ENCODE measurements at places on chromosomes 3 and 15.
A peak's percentile ranks its signal among the peaks of the same experiment; 100 is the strongest.

- DNase-seq: no peak
Measured at GRCh38 chr3:45729614-45730013, 40.4 kb downstream of the SACM1L start.

GRCh38 chr3:194312186-194312742 is 38.9 kb downstream of the CPN2 start:
- DNase-seq: no peak

GRCh38 chr3:126098391-126098858 is 14.5 kb upstream of the SLC41A3 start:
- DNase-seq: no peak

DNA sequence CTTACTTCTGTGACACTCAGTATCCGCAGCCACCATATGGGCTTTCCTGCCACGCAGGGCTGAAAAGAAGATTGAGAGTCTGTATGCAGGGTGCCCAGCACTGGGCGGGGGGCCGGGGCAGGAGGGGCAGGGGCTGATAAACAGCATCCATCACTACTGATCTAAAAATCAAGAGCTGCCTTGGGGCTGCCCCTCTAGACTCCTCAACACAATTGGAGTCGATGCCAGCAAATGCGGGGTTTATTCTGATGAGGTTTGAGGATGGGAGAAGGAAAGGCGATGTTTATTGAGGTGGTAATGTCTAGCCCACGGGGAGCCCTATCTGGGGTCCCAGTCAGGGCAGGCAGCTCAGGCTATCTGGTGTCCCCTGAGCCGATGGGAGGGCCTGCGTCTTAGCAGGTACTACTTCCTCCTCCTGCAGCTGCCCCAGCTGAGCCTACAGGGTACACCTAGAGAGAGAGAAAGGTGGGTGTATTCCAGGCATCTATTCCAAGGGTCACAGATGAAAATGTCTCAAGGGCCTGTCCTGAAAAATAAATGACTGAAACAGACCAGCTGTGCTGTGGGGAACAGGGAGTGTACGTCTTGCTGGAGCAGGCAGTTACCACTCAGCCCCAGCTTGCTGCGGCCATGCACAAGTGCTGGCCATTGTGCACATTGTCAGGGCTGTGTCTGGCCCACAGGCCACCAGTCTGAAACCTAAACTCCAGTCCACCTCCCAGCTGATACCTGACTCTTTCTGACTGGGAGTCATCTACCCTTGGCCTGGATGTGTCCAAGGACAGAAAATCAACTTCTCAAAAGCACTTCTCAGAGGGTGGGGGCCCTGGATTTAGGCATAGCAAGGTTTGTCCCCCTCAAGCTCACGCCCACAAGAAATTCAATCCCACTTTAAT is 19.5 kb downstream of the ISG20 start:
- DNase-seq: no peak

- no peak for DNase-seq
Measured at GRCh38 chr15:33581032-33581431, 270.3 kb downstream of the RYR3 start.

- peak; percentile 35 for DNase-seq
Measured at GRCh38 chr3:169659820-169660674, 3.5 kb downstream of the MECOM start.

DNA sequence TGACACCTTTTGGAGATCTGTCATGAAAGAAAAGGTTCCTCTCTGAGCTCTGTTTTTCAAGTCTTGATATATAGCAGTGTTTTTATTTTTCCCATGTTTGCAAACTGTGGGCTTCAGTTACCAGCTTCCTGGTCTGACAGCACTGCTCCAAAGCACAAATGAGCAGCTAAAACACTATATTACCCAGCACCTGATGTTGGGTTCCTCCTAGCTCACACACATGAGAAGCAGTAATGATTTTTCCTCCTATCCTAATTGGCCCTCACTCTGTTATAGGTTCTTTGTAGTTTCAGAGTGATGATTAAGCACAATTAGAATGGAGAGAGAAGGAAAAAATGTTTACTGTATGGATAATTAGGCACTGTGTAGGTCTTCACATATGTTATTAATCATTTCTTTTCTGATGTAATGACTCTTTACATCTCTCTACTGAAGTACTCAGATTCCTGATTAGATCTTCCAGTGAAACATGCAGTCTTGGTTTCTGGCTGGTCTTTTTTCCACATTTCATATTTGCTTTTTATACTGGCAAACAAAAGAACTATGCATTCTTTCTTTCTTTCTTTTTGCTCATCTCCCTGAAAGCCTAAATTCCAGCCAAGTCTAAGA is 939.7 kb downstream of the NSUN3 start:
- no peak for DNase-seq

DNA sequence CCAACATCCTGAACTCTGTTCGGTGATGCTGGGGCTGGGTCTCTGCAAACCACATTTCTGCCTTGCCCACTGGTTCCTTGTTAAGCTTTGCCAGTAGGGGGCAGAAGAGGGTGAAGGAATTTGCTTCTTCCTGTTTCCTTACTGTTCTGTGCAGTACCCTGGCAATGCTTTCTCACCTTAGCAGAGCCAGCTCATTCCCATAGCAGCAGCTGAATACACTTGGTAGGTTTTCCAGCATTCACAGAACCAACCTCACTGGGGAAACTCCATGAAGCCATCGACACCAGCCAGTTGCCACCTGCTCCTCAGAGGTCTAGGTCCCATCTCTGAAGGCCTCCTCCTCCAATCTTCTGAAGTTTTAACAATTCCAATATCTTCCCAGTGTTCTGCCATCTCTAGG is 308.4 kb downstream of the PDCD6IP start:
- peak; percentile 26 for DNase-seq

- no peak for DNase-seq
Measured at GRCh38 chr3:186823386-186823785, 17.1 kb upstream of the RFC4 start.

- DNase-seq: no peak
Measured at GRCh38 chr3:182739619-182740018, 53.7 kb upstream of the ATP11B start.

GRCh38 chr15:36409819-36410218 is 169.6 kb upstream of the CDIN1 start:
- DNase-seq: no peak

DNA sequence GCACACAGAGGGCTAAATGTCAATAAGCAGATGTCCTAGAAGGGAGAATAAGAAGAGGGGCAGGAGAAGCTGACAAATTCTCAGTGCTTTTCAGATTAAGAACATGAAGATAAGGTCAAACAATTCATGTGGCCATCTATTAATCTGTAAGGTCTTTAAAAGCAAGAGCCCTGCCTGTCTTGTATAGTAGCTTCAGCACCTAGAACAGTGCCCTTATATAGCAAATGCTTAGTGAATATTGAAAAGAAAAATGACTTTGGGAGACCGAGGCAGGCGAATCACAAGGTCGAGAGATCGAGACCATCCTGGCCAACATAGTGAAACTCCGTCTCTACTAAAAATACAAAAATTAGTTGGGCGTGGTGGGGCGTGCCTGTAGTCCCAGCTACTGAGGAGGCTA is 18.1 kb downstream of the SNTN start:
- DNase-seq: no peak

DNA sequence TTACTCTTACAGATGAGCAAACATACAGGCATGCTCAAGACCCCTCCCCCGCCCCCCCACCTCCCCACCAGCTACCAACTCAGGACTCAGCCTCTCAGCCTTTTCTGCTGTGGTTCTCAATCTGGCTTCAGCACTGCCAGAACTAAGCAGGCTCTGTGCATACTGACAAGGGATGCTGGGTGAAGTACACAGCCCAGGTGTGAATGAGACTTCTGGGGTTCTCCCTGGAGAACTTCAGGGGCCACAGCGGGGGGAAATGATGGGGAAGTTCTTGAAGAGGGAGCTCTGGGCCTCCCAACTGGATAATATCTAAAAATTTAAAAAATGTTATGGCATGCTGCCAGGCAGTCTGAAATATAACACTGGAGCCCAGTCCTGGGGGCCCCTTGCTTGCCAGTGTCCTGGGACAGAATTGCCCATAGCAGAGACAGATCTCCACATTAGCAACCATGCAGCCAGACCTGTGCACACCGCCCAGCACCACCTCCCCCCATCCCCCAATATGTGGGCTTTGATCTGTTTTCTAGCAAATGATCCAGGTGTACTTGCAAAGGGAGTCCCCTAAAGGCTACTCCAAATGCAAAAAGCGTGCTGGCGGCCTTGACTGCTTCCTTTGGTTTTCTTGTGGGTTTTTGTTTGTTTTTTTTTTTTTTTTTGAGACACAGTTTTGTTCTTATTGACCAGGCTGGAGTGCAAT is 41.4 kb downstream of the PGPEP1L start:
- DNase-seq: no peak

- DNase-seq: no peak
Measured at GRCh38 chr3:14415501-14415900, 13.1 kb downstream of the SLC6A6 start.

DNA sequence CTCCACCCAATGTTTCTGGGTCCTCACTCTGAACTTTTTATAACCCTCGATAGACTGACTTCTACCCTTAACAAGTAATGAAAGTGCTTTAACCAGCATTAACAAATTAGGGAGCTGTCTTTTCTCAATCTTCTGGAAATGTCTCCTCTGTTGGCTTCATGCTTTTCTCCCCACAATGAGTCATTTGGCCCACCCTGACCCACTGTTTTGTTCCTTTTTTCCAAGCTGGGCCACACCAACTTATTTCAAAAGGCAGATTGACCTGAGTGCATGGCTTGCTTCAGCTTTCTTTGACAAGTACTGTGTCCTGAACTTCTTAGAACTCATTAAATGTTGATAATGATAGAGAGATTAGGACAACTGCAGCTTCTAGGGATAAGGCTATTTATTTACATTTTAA is 199.6 kb upstream of the SEMA6D start:
- DNase-seq: no peak

DNA sequence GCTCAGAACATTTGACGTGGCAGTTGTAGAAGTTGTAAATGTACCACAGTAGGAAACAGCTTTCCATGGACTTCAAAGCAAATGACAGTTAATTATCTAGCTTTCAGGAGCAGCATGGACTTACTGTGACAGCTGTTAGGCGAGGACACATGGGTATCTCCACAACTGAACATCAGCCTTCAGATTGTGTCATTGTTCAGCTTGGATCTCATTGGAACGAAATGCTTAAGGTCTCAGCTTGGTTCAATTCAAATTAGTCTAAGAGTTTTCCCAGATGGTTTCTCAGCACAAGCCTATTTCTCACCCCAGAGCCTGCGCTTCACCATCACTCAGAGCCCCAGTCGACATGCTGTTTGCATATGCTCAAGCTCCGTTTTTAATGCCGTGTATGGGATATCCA is 21.1 kb upstream of the GYG1 start:
- DNase-seq: no peak

- DNase-seq: no peak
Measured at GRCh38 chr3:18951333-18951732, 197.0 kb upstream of the KCNH8 start.

DNA sequence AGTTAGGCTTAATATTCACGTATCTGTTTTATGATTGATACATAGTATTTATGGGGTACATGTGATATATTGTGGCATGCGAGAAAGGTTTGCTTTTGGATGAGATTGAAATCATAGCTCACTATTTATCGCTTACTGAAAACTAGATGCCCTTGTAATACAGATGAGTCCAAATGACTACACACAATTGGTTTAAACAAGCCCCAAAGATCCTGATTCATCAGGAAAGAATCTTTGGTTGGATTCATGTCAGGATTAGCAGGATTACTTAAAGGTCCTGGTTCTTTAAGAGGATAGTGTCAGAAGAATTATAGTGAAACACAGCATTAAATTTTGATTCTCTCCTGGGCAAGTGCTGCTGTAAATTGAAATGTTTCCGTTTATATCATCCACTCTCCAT is 18.6 kb upstream of the AADAC start:
- DNase-seq: no peak

GRCh38 chr15:77821188-77821958 is 188.7 kb upstream of the LINGO1 start:
- no peak for DNase-seq

GRCh38 chr3:60046210-60046609 is 996.4 kb upstream of the CFAP20DC start:
- DNase-seq: no peak

GRCh38 chr15:99426431-99427105 is 139.2 kb upstream of the MEF2A start:
- no peak for DNase-seq

GRCh38 chr15:68330901-68331300 is 53.4 kb downstream of the FEM1B start:
- no peak for DNase-seq

All from left renal pelvis (tissue), 4 donors.